ENCODE measurements at places on chromosomes 11 and 22. TPM values are rescaled to one million over a fixed set of nuclear protein-coding genes. Genes with fewer than 3 reads are reported as not detected.

DNA sequence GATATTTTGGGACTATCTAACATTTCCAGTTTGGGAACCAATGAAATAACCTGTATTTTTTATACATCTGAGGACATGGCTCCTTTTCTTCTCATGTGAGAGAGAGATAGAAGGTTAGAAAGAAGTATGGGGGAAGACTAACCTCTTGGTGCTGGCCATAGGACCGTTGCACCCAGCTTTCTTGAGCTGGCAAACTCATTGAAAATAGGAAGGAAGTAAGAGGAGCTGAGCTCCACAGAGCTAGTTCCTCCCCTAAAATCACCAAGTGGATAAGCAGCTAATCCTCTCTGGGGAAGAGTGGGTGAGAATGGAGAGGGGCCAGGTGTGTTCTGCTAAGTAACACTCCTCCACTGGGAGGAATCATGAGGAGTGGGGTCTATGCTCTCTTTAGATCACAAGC is 387.4 kb upstream of the CADM1 start:
- DNase-seq = no peak

GRCh38 chr11:43396617-43397016 is 37.9 kb downstream of the TTC17 start:
- no peak for DNase-seq

- DNase-seq = no peak
Observed at GRCh38 chr11:2585566-2586086, 114.2 kb downstream of the KCNQ1OT1 start.

The OR52N4 gene
- total RNA-seq = not detected

DNA sequence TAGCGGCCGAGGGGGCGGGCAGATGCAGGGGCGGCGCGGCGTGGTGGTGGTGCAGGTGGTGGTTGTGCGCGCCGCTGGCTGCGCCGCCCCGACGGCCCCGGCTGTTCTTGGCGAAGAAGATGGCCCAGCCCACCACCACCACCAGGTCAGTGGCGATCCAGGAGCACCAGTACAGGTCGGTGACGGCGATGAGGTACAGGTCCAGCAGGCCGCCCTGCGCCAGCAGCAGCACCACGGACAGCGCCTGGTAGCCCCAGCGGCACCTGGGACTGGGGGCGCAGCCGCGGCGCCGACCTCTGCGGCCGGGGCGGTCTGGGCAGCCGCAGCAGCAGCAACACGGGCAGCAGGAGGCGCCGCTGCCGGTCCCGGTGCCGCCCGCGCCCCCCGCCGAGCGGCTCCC is 879 bp downstream of the TMEM121B start:
- DNase-seq = peak; percentile 80

The UNC93B1 gene
- 9.9 TPM for total RNA-seq

All from tongue (tissue), 3 donors.